Sigmoid colon (tissue), 7 donors: ENCODE measurements at places on chromosomes 2 and 18. TPM values are rescaled to one million over a fixed set of nuclear protein-coding genes. Genes with fewer than 3 reads are reported as not detected.

Gene ZNF892
- polyA plus RNA-seq = not detected

Gene CYP27C1
- not detected for polyA plus RNA-seq

Gene KCNS3
- 4.2 TPM for polyA plus RNA-seq

Gene STARD6
- not detected for polyA plus RNA-seq

Gene OBSL1
- 2.8 TPM for polyA plus RNA-seq

Gene PIEZO2
- polyA plus RNA-seq = 1.8 TPM

Gene CXCR2
- 0.46 TPM for polyA plus RNA-seq

Gene RBM43
- 3.6 TPM for polyA plus RNA-seq

Gene PLGLB2
- polyA plus RNA-seq = not detected

Gene ONECUT2
- 0.03 TPM for polyA plus RNA-seq

Gene CD28
- 6.2 TPM for polyA plus RNA-seq

Gene CLEC4F
- polyA plus RNA-seq = not detected

Gene CFC1
- not detected for polyA plus RNA-seq

Gene GMCL1
- polyA plus RNA-seq = 10.7 TPM

Gene DAW1
- polyA plus RNA-seq = not detected

Gene BBS5
- polyA plus RNA-seq = 1.2 TPM

Gene RAD51AP2
- not detected for polyA plus RNA-seq

Gene RTTN
- polyA plus RNA-seq = 2.4 TPM

Gene CARF
- polyA plus RNA-seq = 2.3 TPM

Gene AGXT
- 1.6 TPM for polyA plus RNA-seq

Gene HOXD3
- polyA plus RNA-seq = 1.4 TPM

Gene PID1
- polyA plus RNA-seq = 19.7 TPM

Gene MLPH
- polyA plus RNA-seq = 79.3 TPM

Gene CCDC141
- not detected for polyA plus RNA-seq

Gene LONRF2
- polyA plus RNA-seq = 0.89 TPM
